Activated CD4-positive, alpha-beta memory T cell treated with anti-CD3 and anti-CD28 coated beads for 36 hours (primary cell): ENCODE measurements at places on chromosomes 7 and 10. TPM values are rescaled to one million over a fixed set of nuclear protein-coding genes. Genes with fewer than 3 reads are reported as not detected.

Gene OLAH
- total RNA-seq: 0.31 TPM

Gene PKD1L1
- total RNA-seq: 0.17 TPM

Gene STAG3
- total RNA-seq: 20.8 TPM

GRCh38 chr10:72597897-72598296, 28.0 kb downstream of the MICU1 start:
- no peak for DNase-seq

GRCh38 chr7:148084138-148084537, 506.4 kb upstream of the C7orf33 start:
- DNase-seq: peak; percentile 24

DNA sequence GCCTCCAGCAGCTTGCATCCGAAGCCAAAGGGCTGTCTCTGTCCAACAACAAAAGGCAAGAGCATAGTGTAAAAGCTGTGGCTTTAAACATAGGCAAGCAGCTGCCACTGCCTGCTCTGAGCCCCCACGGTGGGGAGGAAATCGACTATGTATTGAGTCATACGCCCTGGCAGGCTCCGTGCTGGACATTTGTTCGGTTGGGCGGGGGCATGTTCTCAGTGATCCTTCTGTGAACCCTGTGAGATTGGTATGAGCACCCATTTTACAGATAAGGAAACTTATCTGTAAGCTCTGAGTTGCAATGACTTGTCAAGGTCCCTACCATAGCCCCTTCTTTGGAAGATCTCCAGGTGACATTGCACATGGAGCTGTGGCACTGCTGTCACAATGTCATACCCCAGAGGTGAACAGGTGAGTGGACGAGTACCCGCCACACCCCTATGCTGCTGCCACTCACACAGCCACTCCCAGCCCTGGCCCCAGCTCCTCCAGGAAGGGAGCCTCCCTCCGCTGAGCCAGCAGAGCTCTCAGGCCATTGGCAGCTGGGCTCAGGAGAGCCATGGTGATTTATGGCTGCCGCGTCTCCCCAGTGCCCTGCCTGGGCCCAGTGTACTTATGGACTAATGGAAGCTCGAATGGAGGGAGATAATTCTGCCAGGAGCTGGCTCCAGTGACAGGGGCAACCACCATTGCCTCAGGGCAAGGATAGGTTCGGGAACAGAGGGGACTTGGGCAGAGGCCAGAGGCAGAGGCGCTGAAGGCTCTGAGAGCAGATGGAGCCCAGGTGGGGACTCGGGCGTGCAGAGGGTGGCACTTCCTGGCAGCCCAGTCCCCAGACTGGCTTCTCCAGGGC, 43.7 kb downstream of the UNC5B start:
- no peak for DNase-seq

- DNase-seq: no peak
Observed at GRCh38 chr10:92790440-92790839, 57.9 kb upstream of the EXOC6 start.

- no peak for DNase-seq
Observed at GRCh38 chr7:35831208-35831607, 30.4 kb downstream of the SEPTIN7 start.

DNA sequence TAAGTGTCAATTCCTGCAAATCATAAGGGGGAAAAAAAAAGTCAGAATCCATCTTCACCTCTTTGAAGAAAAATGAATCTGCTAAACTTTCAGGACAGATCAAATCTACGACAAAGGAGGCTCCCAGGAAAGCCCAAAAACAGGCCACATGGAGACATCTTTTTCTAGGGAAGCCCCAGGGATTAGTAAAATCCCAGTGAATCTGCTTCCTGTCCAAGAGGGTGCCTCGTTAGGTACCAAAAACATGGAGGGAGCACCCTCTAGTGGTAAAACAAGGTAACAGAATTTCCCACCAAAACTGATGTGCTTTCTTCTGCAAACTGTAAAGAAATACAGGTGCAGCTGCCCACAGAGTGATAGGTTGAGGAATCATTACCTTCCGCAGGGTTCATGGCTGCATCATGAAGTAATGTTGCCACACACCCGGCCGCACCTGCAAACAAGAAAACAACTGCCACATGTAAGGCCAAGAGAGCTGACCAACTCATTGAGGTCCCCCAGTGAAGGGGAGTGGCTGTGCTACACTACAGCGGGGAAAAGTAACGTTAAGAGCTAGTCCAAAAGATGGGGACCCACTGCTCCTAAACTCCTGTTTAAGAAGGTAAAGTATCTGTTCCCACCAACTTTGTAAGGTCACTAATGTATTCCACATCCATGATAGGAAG, 7.9 kb downstream of the SLC25A28 start:
- DNase-seq: no peak

DNA sequence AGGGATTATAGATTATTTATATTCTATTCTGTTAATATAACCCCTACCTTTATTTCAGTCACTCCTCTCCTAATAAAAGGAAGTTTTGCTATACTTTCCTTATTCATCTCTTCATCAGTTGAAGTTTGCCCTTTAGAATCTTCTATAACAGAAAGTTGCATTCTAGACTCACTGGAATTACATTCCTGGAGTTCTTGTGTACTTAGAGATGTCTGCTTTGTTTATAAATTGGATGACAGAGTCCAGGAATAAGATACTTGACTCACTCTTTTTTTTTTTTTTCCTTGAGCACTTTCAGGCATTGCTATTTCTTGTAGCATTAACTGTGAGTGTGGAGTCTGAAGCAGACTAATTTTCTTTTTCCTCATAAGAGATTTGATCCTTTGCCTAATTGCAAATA, 640.8 kb downstream of the XPNPEP1 start:
- DNase-seq: no peak

DNA sequence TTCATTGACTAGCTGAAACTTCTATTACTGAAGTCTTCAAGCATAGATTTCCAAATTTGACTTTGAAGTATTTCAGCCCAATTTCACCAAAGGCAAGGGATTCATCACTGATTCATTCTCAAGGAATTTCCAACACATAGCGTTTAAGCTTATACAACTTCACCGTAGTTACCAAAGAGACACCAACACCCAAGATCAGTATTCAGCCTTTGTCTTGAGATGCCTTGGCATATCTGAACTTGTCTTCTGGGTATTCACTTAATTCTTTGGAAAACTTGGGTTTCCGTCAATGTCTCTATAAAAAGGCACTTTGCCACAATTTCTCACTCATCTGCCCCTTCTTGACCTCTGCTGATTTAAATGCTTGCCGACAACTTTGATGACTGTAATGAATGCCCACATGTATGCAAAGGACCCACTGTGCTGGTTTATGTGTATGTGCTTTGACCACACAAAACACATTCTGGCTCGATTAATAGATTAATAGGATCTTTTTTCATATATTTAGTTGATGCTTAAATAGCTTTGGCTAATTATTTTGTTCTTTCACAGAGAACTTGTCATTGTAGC, 49.6 kb downstream of the TES start:
- DNase-seq: no peak

GRCh38 chr7:43766564-43766963, 8.1 kb downstream of the BLVRA start:
- no peak for DNase-seq

DNA sequence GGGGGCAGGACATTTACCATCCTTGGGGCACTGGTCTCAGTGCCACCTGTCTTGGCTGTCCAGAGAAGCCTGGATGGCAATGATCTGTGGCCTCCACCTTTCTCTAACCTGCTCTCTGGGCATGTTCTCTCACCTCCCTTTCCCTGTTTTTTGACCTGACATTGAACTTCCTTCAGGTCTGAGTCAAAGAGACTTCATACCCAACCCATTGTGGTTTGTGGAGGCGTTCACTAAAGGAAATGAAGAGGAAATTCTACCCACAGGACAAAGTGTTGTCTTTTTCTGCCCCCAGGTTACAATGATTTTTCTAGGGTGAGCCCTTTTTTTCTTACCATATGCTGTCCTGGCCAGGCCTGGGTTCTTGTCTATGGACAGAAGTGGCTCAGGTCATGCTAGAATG, 76.6 kb downstream of the CYP26A1 start:
- DNase-seq: no peak
